ENCODE measurements at places on chromosomes 4 and X. TPM values are rescaled to one million over a fixed set of nuclear protein-coding genes. Genes with fewer than 3 reads are reported as not detected.

Gene ZNF711
- 1.4 TPM for total RNA-seq

Gene SH2D1A
- not detected for total RNA-seq

Gene TBX22
- total RNA-seq, result not detected

Gene RAI2
- total RNA-seq, result 9.1 TPM

Gene RELL1
- total RNA-seq, result 199 TPM

Gene SLC25A43
- total RNA-seq, result 24.4 TPM

- DNase-seq, result no peak
Measured at GRCh38 chrX:39475372-39475771, 622.4 kb downstream of the BCOR start.

Data from glomerular endothelial cell (primary cell).